ENCODE measurements at places on chromosomes 7 and 10.

GRCh38 chr10:29807163-29807806, 172.5 kb upstream of the SVIL start:
- no peak for DNase-seq

- no peak for DNase-seq
Measured at GRCh38 chr7:115356999-115357702, 435.3 kb downstream of the MDFIC start.

GRCh38 chr7:50626286-50626685, 61.1 kb upstream of the DDC start:
- DNase-seq = no peak

GRCh38 chr10:14562218-14563075, 212.2 kb downstream of the FAM107B start:
- DNase-seq = no peak

DNA sequence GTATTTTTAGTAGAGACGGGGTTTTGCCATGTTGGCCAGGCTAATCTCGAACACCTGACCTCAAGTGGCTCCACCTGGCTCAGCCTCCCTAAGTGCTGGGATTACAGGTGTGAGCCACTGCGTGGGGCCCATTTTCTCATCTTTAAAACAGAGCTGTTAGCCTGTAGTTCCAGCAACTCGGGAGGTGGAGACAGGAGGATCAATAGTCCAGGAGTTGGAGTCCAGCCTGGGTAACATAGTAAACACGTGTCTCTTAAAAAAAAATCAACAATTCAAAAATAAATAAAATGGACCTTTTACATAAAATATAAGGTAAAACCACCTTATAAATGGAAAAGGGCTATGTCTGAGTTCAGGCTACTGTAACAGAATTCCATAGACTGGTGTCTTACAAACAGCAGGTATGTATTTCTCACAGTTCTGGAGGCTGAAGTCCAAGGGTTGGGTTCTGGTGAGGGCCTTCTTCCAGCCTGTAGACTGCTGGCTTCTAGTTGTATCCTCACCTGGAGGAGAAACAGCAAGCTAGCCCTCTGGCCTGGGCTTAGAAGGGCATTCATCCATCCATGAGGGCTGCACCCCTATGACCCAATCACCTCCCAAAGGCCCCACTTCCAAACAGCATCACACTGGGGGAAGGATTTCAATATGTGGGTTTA, 7.0 kb upstream of the PVRIG start:
- DNase-seq = no peak

DNA sequence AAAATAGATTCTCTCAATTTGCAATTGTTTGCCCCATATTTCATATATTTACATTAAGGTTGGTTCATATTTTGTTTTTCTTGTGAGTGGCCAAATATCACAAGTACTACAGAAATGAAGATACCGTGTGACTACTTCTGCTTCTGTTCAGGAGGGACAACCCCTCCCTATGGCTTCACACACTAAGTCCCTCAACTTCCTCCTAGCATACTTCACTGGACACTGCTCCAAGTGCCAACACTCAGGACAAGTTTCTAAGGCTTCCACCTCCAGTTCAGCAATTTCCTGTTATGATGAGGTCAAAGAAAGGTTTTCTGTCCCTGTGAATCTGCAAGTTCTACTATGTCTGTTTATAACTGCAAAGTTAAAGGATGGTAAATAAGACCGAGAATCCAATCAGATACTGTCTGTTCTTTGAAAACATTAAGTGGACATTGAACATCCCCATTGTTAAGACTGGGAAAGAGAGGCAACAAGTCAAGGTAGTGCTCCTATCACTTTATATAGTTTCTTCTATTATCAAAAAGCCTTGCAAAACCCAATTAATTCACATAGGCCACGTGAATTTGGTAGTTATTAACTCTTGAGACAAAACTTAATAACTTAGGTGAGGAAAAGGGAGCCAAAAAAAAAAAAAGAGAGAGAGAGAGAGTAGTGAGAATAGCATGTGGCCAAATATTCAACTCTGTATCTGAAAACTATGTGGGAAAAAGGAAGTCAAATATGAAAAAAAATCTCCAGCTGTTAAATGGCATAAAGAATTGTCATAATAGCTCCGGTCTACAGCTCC, 81.3 kb upstream of the DKK1 start:
- no peak for DNase-seq

GRCh38 chr10:22770270-22770669, 55.9 kb upstream of the PIP4K2A start:
- DNase-seq = no peak

All from NK-92 treated with Interleukin-12 subunit alpha and Interleukin-12 subunit beta, amount 100 ng/mL, for 24 hours (cell line).